ENCODE measurements at places on chromosomes 5 and 9.

DNA sequence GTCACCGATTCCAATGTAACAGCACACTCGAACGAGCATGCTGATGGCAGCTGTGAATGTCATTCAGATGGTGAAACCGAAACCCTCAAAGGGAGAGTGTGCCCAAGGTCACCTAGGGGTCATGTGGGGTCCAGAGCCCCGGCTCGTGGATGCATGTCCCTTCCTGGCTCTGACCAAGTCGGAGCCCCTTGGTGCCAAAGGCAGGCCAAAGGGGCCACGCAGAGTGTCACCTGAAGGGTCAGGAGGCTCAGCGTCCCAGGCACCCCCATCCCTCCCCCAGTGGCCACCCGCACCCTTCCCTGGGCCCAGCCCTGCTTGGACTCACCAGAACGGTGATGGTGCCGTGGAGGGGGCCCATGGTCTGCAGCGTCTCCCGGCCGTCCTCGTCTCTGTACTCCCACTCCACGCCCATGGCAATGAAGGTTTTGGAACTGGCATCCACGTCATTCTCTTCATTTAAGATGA is 69.5 kb downstream of the ZNF354C start:
- ATAC-seq: peak; percentile 15

DNA sequence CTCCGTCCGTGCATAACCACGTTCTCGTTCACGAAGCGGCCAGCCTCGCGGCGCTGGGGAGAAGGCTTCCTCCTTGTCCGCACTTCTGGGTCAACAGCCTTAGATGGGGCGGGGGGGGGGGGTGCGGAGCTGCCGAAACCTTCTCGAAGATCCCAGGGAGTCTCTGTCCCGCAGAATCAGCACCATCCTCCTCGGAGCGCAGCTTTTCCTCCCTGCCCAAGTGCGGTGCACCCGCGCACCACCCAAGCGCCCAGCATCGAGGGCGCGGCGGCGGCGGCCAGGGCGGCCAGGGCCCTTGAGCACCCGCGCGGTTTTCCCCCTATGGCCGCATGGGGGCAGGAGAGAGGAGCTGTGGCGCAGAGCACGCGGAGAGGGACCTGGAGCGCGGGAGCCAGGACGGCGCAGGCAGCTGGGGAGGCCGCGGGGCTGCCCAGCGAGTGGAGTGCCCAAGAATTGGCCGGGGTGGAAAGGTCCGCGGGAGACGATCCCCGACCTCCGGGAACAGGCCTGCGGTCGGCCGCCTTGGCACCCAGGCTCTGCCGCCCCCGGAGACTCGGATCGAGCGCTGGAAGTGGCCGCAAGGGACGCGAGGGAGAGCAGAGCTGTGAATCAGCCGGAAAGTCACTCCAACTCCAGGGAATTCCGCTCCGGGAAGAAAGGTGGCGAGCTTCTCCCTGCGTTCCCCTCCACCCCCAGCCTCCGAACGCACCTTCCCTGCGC is 43.1 kb downstream of the TMEM174 start:
- peak; percentile 72 for ATAC-seq

DNA sequence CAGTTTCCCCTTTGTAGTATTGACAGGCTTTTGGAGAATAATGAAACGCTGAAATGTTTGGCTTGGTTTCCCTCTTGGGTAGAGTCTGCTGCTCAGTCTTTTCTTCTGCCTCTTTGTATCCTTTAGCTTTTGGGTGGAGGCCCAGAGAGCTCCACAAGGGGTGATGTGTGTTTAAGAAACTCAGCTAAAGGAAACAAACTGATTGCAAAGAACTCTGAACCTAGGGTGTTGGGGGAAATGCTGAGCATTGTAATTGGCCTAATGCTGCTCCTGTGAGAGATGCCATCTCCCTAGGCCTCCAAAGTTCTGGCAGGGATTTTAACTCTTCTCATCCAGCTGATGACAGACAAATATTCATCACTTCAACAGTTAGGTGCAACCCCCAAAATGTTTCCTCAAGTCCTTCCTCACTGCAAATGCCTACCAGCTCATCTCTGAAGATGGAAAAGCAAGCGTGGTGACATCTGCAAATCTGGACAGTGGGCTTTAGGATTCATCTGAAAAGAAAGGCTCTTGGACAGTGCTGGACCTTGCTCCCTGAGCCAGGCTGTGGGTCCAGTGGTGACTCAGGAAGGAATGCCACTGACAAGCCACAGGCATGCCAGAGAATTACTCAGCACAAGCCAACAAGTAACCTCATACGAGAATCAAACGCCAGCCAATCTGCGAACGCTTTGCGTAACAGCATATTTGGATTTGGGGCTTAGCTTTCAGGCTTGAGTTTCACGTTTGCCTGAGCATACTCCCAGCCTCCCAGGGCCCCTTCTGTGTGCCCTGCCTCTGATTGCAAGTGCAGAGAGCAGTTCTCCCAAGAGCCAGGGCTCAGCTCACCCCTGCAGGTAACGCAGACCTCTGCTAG is 30.5 kb upstream of the ZSWIM6 start:
- no peak for ATAC-seq

- no peak for ATAC-seq
Measured at GRCh38 chr5:75363111-75363510, 26.1 kb downstream of the HMGCR start.

- ATAC-seq: no peak
Measured at GRCh38 chr5:173913686-173914321, 25.7 kb downstream of the CPEB4 start.

DNA sequence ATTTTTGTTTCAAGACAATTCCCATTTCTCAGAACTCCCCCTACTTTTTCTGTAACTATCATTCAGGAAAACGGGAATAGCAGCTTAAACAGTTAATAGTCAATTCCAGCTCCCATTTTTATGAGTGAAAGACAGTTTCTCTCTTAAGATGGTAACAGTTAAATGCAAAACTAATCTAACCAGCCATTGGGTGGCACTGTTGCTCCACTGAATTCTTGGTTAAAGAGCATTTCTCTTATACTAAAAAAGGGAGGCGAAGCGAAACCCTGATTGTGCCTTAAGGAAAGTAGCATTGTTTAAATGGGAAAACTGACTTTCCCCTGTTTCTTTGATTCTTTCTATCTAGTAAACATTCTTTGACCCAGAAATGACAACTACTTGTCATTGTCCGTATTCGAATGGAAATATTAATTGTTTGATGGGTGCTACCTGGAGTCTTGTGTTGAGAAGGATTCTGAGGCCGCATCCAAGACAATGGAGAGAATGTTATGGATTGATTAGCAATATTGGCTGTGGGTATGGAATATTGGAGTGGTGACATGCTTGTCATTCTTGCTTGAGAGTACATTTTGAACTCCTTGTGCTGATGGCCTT is 507.8 kb downstream of the MAT2B start:
- ATAC-seq: no peak

- no peak for ATAC-seq
Measured at GRCh38 chr9:84174486-84174885, 166.1 kb downstream of the SLC28A3 start.

GRCh38 chr5:61004448-61004847 is 59.4 kb downstream of the NDUFAF2 start:
- no peak for ATAC-seq

- ATAC-seq: no peak
Measured at GRCh38 chr9:87167582-87167981, 220.3 kb upstream of the GAS1 start.

DNA sequence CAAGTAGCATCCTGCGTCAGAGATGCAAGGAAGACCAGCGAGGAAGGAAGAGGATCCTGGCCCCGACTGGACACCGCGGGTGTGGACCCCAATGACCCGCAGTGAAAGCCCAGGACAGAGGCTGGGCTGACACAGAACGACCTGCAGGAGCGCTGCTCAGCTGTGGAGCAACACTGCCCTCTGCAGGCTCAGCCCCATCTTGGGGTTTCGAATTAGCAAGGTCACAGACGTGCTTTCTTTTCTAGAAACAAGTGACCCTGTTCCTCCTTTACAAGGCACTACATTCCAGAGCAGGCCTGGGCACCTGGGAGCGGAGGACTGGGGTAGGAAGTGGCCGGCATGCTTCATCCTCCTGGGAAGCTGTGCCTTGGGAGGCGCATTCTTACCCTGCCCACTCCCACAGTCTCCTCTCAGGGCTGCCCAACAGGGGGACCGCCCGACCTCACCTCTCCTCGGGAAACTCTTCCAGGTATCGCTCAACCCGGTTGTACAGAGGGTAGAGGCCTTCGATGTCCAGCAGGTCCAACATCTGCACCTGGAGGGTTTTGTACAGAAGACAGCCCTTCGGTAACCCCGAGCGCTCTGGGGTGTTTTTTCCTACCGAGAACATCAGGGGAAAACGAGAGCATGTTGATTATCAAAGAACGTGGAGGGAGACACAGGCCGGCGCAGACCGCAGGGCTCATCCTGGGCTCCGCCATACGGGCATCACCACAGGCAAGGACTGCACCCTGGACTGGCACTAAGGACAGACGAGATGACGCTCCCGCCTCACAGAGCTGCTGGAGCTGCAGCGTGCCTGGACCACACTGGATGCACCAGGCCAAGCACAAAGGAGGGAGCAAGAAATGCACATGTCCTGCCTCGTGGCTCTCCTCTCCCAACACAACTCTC is 35.0 kb downstream of the IPPK start:
- peak; percentile 55 for ATAC-seq

DNA sequence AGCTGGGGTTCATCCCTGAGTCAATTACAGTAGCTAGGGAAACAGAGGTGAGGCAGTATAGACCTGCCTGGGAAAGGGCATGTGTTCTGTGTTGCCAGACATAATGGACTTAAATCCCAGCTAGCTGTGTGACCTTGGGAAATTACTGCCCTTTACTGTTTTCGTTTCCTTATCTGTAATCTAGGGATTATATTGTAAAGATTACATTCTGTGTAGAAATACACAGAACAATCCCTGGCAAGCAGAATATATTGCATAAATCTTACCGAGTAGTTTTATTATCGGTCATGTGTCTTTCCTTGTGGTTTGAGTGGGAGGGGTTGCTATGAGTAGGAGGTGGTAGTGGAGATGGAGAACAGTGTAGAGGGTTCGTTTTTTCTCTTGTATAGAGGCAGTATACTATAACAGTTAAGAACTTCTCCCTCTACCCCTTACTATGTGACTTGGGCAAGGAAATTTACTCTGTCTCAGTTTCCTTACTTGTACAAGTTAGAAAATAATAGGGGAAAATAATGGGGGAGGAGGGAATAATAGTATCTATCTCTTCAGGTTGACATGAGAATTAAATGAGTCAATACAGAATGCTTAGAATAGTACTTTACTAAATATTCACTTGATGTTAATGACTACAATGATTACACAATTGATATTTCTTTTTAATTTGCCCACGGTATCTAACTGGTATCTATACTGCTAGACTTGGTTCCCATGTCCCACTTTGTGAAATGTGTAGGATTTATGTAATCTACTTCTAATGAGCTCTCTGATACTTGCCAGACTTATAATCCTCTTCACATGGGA is 7.1 kb upstream of the DMXL1 start:
- peak; percentile 74 for ATAC-seq

GRCh38 chr9:38214432-38214831 is 145.4 kb upstream of the SHB start:
- ATAC-seq: no peak
